Uterus (tissue), 4 donors: ENCODE measurements at places on chromosomes 4 and X.

DNA sequence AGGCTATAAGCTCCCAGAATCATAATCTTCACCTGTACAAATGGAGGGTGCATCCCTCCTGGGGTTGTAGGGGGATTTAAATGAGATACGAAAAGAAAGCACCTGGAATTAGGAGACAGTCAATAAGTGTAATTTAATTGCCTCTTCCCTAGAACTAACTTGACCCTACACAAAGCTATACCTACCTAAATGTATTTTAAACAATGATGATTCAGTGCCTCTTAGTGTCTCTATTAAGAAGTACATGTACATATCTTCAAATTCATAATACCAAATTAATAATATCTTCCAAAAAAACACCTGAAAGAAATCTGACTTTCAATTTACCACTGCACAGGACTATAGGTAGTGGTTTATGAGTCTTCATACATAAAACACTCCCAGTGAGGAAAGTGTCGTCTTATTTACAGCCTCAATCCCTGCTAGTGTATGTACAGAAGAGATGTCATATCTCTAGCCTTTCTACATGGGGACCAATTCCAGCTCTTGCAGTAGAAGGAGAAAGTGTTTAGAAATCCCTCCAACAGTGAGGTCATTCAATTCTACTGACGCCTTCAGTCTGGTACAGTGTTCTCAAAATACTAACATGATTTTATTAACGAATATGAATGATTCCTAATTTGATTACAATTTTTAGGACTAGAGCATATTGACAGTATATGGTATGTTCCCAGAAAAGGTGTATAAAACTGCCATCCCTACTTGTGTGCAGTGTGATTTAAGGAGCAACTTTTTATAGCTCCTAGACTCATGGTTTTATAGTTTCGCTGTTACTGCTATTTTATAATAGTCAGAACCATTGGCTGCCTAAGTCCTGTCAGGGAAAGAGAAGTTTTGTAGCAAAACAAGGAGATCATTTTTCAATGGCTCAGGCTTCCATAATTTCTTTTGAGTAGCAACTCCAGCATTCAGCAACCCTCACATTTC is 282.7 kb downstream of the UNC5C start:
- no peak for DNase-seq

- DNase-seq = no peak
Observed at GRCh38 chr4:71533121-71533520, 194.3 kb downstream of the SLC4A4 start.

GRCh38 chr4:44760142-44760898 is 34.0 kb upstream of the GNPDA2 start:
- DNase-seq = no peak

DNA sequence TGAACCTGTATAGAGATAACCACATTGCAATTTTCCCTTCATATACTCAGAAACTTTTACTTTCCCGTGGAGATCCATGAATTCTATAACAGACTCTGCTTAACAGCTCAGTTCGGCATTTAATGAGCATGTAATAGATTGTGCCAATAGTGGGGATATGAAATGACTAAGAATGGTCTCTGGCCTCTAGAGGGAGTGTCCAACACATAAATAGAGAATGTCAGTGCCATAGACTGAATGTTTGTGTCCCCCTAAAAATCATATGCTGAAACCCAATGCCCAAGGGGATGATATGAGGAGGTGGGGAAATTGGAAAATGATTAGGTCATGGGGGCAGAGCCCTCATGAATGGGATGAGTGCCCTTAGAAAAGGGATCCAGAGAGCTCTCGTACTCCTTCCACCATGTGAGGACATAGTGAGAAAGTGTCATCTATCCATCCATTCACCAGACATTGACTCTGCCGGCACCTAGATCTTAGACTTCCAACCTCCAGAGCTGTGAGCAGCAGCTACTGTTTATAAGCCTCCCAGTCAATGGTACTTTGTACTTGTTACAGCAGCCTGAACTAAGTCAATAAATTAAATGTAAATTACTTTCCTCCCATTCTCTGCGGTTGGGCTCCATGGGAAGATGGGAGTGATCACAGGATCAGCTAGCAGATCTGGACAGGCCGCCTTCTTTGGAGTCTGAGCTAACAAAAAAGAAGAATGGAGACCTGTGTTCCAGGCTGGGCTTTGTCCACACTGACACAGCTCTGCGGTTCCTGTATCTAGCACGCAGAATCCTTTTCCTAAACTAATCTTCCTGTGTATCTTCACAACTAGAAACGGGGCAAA is 28.1 kb upstream of the HPSE start:
- no peak for DNase-seq

DNA sequence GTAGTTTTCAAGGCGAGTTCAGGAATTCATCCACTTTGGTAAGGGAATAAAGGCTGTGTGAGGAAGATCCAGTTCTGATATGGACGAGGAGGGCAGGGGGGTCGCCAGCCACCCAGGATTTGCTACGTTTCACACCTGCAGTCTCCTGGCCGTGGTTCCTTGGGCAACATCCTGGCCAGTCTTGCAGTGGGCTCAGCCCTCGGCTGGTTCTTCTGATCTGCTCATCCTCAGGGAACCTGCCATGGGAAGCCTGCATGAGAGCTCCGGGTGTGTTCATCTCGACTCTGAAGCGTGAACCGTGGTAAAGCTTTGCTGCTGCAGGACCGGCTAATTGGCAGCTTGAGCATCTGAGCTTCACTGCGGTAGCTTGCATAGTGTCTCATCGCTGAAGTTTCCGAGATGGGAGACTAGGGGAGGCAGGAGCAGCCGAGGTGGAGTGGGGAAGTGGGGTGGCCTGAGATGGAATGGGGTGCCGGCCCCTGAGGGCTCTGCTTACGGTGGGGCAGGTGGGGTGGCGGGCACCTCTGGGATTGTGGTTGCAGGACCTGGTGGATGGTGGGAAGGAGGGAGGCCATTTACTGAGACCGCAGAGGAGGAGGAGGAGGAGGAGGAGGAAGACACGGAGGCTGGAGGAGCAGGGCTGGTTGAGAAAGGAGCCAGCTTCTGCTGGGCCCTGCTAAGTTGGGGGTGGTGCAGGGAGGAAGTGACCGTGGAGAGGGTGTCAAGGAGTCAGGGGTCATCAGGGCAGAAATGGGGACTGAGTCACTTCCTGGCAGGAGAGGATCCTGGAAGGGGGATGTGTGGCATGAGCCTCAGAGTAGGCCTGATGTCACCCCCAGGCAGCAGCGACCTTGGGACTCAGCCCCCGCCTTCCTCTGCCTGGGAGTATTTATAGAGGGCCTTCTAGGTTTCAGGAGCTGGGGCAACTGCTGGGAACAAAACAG is 213.1 kb upstream of the PSAPL1 start:
- no peak for DNase-seq

- no peak for DNase-seq
Observed at GRCh38 chrX:45527834-45528233, 327.2 kb upstream of the DIPK2B start.

- DNase-seq = no peak
Observed at GRCh38 chrX:83469551-83469950, 38.5 kb upstream of the POU3F4 start.

DNA sequence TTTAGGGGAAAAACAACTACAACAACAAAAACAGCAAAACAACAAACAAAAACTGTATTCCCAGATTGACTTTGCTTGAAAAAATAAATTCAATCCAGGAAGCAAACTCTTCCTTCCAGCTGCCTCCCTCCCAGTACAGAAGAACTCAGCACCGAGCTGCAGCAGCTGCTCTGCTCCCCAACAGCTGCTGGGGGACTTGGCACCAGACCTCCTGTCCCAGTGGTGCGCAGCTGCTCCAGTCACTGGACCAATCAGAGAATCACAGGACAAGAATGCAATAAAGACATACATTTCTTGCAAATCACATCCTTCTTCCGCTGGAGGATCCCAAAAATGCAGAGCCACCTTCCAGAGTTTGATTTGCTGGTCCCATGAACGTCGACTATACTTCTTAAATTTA is 11.8 kb upstream of the FAM53A start:
- DNase-seq = no peak

GRCh38 chr4:142095886-142096605 is 459.7 kb downstream of the IL15 start:
- peak; percentile 76 for DNase-seq

GRCh38 chrX:105190252-105190853 is 30.1 kb downstream of the TEX13A start:
- DNase-seq = no peak

DNA sequence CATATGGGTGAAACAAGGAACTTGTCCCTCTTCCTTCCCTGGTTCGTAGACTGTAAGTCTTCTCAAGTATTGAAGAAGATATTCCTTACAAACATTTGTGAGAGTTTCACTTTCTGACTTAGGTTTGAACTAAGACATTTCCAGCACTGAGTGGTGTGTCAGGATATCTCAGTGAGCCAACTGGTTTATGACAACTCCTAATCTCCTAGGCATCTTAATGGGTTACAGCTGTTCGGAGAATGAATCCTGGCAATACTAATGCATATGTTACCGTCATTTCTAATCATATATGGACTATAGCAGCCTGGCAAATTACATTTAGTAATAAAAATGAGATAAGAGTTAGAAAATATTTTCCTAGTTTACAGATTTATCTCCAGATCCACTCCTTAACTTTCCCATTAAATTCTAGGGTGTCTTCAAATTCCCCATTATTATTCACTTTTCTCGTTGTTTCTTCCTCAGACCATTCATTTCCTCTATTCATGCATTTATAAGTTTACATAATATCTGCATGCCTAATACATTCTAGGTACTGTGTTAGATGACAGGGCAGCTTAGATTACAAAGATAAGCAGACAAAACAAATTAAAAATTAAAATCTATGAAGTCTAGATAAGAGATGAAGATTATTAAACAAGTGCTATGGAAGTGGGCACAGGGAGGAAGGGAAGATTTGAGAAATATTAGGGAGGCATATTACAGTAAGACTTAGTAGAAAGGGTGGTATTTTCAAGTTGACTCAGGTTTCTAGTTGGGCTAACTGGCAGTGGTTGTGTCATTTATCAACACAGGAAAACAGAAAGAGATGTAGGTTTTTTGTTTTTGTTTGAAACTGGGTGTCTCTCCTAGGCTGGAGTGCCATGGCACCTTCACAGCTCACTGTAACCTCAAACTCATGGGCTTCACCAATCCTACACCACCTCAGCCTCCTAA is 173.9 kb downstream of the WDFY3 start:
- no peak for DNase-seq

GRCh38 chrX:16606142-16606720 is 43.7 kb upstream of the S100G start:
- no peak for DNase-seq

GRCh38 chr4:153143527-153144348 is 60.5 kb upstream of the TRIM2 start:
- no peak for DNase-seq

GRCh38 chrX:10072786-10073568 is 83.8 kb upstream of the CLCN4 start:
- no peak for DNase-seq

GRCh38 chrX:129523079-129523911 is at the start of gene SMARCA1:
TSS of gene SMARCA1 (minus strand) at chrX:129523490. CDS start at chrX:129523370, 120 bp downstream.
- DNase-seq = peak; percentile 44

DNA sequence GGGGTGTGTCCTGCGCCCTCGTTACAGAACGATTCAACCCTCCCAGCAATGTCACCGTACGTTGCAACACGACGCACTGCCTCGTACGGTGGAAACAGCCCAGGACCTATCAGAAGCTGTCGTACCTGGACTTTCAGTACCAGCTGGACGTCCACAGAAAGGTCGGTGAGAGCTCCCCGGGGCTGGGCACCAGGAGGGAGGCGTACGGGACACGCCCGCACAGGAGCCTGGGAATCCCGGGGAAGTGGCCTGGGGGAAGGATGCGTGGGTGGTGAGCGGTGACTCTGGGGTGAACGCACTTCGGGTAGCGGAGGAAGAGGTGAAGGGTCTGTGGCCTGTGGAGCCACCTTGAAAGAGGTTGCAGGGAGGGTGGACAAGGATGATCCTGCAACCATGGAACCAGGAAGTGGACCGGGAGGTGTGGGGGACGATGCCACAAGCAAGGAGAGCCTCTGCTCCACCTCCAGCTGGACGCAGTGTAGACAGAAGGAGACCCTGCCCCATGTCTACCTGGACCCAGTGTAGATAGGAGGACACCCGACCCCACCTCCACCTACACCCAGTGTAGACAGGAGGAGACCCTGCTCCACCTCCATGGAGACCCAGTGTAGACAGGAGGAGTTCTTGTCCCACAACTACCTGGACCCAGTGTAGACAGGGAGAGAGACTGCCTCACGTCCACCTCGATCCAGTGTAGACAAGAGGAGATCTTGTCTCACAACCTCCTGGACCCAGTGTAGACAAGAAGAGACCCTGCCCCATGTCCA is 25.9 kb downstream of the CSF2RA start:
- no peak for DNase-seq

- no peak for DNase-seq
Observed at GRCh38 chr4:10582059-10582686, 102.4 kb downstream of the CLNK start.
